Right renal pelvis (tissue), 4 donors: ENCODE measurements at places on chromosomes 2 and 18. TPM values are rescaled to one million over a fixed set of nuclear protein-coding genes. Genes with fewer than 3 reads are reported as not detected.

The TMEM247 gene
- polyA plus RNA-seq: not detected

DNA sequence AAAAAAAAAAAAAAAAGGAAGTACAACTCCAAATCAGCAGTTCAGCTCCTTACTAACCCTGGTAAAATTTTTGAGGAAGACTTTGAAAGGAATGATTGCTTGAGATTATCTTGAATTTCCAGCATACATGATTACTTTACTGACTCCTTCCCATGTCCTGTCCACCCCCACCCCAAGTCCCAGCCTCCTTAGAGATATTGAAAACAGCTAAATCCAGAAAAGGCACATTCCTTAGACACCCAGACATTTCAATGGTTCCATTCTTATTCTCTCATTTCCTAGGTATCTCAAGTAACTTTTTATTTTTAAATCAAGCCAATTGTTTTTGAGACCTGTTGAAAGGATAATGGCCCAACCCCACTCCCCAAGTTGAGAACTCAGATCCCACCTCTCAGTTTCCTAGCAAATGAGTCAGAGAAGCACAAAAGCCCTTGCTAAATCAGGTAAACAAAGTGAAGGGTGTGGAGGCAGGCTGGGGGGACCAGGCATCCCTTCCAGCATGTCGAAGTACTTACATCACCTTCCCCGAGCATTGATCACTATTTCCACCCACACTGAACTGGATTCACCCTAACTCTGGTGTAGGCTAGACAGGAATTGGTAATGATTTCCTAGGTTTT lies 95.4 kb upstream of the FZD7 start:
- DNase-seq: no peak

The PRSS56 gene
- polyA plus RNA-seq: 0.23 TPM

The ZBTB7C gene
- polyA plus RNA-seq: 14.8 TPM

DNA sequence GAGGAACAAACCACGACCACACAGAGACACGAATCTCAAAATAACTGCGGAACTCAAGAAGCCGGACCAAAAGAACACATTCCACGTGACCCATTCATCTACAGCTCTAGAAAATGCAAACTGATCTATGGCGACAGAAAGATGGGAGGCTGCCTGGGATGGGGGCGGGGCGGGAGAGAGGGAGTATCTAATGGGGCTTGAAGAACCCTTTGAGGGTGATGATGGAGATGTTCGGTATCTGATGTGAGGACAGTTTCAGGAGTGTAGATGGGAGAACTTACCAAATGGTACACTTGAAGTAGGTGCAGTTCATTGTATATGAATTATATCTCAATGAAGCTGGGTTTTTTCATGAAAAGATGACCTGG lies 34.6 kb upstream of the KLF11 start:
- DNase-seq: no peak

- no peak for DNase-seq
Observed at GRCh38 chr2:100281521-100282438, 40.5 kb downstream of the LONRF2 start.

The TMEM18 gene
- 55.7 TPM for polyA plus RNA-seq

The RAB27B gene
- polyA plus RNA-seq: 6.8 TPM

DNA sequence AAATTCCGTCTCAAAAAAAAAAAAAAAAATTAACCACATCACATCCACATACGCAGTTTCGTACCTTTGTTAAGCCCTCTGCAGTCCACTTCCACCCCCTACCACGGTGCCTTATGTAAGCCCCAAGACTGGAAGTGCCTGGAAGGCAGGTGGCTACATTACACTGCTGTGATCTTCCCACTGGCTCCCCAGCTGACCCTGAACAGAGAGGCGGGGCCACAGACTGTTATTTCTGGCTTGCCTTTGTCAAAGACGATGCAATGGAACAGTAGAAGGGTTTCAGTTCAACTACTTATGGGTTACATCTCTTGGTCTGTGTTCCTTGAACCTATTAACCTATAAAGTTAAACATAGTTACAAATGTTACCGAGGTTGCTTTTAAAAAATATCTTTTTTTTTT lies 15.7 kb upstream of the COX7A2L start:
- no peak for DNase-seq

DNA sequence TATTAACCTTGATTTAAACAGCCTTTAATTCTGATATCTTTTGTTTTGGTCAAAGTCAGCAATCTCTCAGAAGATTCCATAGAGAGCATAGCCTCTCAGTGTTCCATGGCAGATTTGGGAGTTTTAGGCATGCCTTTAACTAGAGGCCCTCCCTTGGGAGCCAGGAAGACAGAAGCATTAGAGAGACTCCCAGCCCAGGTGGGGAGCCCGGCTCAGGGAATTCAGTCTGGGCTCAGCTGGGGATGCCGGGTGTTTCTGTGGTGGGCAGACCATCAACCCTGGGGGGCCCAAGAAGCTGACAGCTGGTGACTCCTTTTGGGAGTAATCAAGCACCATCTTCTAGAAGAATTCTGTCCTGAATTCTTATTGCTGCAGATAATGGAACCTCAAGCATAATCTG lies 99.7 kb upstream of the CELF4 start:
- DNase-seq: no peak

The C2orf74 gene
- 46.9 TPM for polyA plus RNA-seq

- DNase-seq: no peak
Observed at GRCh38 chr2:157229572-157229971, 27.9 kb upstream of the GALNT5 start.
